Left colon (tissue), 2 donors: ENCODE measurements at places on chromosomes 4 and X.

DNA sequence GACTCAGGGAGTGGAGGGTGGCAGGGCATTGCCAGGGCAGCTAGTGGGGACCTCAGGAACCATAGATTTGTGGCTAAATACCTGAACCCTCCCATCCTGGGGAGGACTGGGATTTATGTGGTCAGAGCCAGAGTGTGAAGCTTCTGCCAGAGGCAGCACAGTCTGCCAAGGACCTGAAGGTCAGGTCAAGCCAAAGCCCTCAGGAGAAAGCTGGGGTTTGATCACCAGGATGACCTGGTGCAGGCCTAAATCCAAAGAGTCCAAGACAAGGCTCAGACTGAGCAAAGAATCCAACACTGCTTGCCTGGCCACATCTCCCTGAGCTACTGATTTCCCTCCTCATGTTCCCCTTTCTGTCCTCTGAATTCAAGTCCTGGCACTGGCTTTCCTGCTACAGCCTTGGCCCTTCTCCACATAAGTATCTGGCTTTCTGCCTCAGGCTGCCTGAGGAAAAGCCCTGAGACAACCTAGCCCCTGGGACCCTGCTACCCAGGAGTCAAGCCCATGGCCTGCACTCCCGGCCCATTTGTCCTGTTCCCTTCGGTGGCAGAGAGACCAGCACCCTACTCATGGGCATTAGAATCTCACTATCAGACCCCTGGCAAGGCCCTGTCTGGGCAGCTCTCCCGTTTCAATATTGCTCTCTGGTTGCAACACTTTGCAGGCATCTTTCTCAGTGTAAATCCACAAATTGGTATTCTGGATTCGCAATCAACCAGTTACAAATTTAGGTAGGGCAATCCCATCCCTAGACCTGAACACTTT, 39.3 kb upstream of the SLC25A43 start:
- DNase-seq: no peak

DNA sequence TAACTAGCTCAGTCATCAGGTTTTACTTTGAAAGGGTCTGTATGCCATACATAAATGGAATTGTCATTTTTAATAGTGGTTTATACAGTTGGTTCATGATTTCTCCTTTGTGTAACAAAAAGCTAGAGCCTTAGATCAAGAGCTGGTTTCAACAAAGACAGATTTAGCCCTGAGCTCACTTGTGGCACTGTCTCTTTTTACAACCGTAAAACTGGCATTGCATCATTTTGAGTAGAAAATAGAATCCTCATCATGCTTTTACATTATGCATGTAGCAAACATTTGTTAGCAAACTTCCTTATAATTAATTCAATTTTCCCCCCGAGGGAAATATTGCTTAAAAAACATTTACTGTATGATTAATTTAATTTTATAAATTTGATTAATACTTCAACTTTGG, 1871.5 kb downstream of the ARAP2 start:
- no peak for DNase-seq

- DNase-seq: no peak
Observed at GRCh38 chr4:144461906-144462305, 184.1 kb upstream of the HHIP start.

DNA sequence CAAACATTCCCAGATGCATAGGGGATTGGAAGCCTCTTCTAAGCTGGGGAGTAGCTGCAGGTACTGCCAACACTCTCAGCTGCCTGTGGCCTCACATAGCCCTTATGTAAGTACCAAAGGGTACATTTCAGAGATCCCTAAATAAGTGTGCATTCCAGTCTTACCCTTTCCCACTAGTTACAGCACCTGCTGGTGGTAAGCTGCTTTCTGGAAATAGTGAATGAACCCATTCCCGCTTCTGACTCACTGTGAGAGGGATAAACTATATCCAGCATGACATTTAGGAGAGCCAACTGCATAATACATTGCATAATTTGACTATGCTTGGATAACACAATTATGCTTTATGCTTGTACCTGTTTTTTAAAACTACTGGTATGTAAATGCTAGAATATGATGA, 149.0 kb downstream of the FAM13A start:
- DNase-seq: no peak

- DNase-seq: no peak
Observed at GRCh38 chr4:5452156-5452555, 256.2 kb downstream of the EVC2 start.

DNA sequence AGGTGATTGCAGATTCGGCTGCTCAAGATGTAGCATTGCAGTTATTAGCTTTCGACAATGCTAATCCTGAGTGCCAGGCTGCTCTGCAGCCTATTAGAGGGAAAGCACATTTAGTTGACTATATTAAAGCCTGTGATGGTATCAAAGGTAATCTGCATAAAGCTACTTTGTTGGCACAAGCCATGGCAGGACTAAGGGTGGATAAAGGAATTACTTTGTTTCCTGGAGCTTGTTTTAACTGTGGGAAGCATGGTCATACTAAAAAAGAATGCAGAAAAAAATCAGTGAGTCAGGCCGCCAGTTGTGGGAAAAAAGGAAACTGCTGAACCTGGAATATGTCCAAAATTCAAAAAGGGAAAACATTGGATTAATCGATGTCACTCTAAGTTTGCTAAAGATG, 154.9 kb upstream of the TECRL start:
- no peak for DNase-seq

GRCh38 chr4:80948995-80949394, 81.5 kb upstream of the BMP3 start:
- DNase-seq: no peak

GRCh38 chrX:19750783-19751467, 136.5 kb downstream of the SH3KBP1 start:
- DNase-seq: no peak
